ENCODE measurements at places on chromosomes 7 and 10. TPM values are rescaled to one million over a fixed set of nuclear protein-coding genes. Genes with fewer than 3 reads are reported as not detected.

DNA sequence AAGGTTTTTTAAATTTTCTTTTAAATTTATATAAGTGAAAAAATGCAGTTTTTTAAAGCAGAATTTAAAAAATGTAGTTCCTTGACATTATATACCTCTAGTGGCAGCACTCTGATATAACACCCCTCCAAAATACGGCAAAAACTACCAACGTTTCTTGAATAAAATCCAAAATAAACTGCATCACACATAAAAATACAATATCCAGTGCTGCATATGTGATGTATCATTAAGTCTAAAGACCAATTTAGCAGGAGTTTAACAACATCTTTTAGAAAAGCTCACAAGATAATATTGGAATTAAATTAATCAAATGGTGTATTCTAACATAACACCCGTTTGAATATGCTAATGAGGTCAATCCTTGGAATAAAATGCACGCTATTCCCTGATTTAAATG lies 1.4 kb downstream of the TCERG1L start:
- DNase-seq = no peak

The GNG11 gene
- 0.05 TPM for total RNA-seq

DNA sequence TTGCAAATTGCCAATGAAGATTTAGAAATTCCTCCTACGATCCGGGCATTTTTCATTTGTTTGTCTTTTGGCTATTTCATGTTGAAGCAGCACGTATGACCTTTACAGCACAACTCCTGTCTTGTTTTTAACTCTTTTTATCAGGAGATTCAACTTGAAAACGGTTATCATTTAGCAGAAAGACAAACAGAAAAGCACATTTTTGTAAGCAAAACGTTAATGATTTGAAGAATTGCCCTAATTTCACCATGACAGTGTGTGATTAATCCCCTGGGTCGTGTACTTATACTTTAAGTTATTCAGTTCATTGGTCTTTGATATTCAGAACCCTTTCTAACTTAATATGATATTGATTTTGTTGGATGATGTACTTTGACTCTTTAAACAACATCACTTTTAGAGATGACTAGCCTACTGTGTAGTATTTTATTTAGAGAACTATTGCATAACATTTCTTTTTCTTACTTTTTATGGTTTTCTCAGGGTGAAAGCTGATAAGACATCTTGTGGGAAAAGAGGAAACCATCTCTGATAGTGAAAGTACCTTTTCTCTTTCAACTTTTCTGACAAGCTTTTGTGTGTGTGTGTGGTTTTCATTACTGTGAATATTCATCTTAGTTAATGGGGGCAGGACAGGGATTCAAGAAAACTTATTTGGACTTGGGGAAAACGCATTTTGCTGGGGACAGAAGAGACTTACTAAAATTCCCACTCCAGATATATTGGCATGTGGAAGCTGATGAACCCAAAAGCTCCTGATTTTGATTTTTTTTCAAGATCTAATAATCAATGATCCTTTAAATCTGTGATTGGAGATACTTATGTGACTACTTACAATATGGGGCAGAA lies 8.1 kb downstream of the HHEX start:
- DNase-seq = no peak

The NRAP gene
- total RNA-seq = not detected

DNA sequence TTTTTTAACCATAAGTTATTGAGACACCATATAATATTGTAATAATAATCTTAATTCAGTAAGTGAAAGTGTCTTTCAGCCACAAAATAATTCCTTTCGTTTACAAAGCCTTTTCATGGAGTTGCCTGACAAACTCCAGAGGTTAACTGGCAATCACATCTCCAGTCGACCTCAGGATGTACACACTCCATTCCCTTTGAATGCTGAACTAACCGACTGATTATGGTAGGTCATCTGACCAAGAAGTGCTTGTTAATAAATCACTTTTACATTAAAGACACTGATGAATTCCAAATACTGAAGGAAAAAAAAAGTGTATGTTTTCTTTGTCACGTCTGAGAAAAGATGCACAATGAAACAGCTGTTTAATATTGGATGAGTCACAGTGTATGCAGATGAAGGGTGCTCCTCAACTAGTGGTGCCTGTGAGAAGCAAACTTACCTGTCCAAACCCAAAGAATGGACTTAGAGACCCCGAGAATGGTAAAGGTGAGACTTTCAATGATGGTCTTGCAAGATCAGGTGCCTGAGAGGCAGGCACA lies 348.1 kb upstream of the VWC2 start:
- no peak for DNase-seq

DNA sequence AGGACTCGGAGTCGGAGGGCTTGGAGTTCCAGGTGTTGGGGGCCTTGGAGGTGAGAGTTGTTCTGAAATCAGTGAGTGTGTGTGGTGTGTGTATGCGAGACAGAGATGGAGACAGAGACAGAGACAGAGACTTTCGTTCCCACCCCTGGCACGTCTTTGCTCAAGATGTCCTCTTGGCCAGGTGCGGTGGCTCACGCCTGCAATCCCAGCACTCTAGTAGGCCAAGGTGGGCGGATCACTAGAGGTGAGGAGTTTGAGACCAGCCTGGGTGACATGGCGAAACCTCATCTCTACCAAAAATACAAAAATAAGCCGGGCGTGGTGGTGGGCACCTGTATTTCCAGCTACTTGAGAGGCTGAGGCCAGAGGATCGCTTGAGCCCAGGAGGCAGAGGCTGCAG lies 20.0 kb upstream of the LIMK1 start:
- DNase-seq = no peak

DNA sequence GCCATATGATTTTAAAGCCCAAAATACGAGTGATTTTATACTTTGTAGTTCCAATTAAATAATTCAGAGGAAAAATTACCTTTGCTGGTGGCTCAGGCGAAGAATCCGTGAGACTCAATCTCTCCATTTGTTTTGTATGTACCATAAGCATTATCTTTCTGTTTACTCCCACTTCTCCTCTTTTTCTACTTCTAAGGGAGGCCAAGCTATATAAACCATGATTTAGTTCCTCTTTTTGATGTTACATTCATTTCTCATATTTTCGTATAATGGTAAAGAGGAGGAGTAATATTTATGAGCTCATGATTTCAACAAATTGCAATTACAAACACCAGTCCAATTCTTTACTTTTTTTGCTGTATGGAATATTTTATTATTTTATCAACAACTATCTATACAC lies 50.6 kb upstream of the TES start:
- no peak for DNase-seq

- no peak for DNase-seq
Observed at GRCh38 chr10:104084482-104085142, 1.1 kb downstream of the COL17A1 start.

DNA sequence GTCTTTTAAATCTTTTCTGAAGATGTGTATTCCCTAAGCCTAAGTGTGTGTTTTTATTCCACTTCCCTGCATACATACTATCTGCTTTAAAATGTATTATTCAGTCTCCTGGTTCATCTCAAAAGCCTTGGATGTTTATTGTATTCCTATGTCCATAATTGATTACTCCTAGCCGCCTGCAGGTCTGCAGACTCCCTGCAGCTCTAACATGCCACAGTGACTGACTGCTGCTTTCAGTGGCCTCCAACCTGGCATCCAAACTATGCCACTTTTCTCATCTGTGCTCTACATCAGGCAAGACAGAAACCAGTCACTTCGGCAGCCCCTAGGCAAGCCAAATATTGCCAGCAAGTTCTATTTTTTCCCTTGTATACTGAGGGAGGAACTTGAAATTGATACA lies 81.7 kb downstream of the ABCA13 start:
- DNase-seq = no peak

The GRID2IP gene
- not detected for total RNA-seq

- no peak for DNase-seq
Observed at GRCh38 chr10:56823849-56824248, 462.8 kb upstream of the ZWINT start.
